Osteocyte (in vitro differentiated cells): ENCODE measurements at places on chromosomes 6 and 20.

GRCh38 chr20:32707691-32708581, 34.2 kb upstream of the C20orf203 start:
- no peak for DNase-seq

GRCh38 chr20:61818746-61819573, 246.7 kb downstream of the TAF4 start:
- no peak for DNase-seq

DNA sequence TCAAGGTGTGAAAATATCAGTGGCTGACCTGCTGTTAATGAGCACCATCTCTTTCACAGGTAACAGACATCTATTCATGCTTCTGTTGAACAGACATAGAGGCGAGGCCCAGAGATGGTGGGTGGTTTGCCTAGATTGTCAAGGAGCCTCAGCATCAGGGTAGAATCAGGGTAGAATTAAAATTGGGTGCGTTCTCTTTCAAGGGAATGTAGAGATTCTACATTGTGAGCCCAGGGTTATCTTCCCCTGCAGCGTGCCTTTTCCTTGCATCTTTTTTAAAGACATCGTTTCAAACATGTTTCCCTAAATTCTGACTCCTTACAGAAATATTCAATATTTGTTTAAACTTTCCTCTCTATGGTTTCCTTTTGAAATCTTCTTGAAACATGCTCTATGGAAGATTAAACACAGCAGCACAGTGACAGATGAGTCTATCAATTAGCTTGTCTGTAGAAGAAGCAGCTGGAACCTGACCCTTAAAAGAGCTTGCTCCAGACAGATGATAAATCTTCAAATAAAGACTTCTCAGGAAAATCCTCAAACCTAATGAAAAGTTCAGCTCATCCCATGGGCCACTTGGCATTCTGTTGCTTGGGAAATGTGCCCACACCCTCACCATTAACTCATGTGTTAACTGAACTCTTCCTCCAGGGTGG, 119.8 kb downstream of the IPCEF1 start:
- DNase-seq, result no peak

DNA sequence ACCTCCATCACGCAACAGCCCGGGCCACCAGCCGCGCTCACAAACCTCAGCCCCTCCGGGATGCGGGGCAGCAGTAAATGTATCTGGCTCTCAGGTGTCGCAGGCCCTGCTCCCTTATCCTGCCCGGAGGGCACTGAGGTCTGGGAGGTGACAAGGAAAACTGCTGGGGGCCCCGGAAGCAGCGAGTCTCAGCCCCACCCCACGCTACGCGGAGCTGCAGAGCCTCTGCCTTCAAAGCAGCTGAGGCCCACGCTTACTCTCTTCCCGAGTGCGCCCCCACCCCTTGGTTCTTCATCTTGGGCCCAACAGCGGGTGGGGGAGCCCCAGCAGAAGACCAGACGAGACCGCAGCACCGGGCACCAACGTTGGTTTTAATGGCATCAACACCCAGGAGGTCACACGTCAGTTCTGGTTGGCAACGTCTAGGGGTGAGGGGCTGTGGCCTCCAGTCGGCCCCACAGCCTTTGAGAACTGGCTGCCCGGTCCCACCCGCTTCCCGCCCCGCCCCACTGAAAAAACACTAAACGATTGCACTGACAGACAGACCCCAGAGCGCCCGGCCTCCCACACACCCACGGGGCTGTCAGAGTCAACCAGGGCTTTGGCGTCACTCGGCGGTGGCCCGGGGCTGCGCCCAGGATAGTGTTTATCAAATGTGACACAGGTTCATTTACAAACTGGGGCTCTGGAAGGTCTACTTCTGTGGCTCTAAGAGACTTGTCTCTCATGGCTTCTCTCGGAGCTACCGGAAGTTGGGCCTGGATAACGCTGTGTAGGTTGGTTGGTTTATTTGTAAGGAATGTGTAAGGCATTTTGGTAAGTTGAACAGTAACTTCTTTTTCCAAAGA, 43.7 kb downstream of the DSTN start:
- DNase-seq, result no peak

DNA sequence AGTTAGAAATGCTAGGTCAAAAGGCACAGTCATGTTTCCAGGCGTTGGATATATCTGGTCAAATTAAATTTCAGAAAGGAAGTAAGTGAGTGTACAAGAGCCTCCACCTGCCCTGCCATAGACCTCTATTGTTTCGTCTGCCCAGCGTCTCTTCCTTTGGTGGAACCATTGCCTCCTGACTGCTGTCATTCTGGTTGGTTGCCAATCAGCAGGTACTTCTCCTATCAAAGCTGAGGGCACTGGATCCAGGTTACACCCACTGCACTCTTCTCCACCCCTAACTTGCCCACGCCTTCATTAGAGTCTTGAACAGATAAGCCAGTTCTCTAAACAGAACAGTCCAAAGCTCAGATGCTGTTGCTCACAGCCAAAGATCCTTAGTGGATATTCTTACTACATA, 2.6 kb upstream of the WFDC5 start:
- DNase-seq, result no peak
